ENCODE measurements at places on chromosomes 1 and 21.
A peak's percentile ranks its signal among the peaks of the same experiment; 100 is the strongest.

- DNase-seq = no peak
Observed at GRCh38 chr1:80989455-80989854, 811.3 kb upstream of the ADGRL2 start.

GRCh38 chr1:78224861-78225552 lies 179.2 kb downstream of the GIPC2 start:
- DNase-seq = no peak

DNA sequence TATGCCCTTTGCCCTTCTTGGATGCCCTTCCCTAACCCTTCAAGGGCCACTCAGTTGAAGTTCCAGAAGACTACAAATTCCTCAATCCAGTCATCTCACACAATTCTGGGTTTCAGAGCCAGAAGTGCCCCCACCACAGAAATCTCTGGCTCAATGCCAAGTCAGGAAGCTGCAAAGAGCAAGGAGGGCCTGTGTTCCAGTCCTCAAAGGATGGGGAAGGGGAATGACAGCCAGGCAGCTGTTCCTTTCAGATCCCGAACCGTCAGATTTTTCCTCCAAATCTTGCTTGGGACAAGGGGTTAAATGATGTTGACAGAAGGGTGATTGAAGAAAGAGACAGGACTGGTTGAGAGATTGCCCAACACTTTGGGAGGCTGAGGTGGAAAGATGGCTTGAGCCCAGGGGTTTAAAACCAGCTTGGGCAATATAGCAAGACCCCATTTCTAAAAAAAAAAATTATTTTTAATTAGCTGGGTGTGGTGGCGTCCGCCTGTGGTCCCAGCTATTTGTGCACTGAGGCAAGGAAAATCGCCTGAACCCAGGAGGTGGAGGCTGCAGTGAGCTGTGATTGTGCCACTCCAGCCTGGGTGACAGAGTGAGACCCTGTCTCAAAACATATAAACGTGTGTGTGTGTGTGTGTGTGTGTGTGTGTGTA lies 716 bp upstream of the HPDL start:
- no peak for DNase-seq

- DNase-seq = peak; percentile 52
Observed at GRCh38 chr1:112803906-112804762, 89.0 kb upstream of the PPM1J start.

GRCh38 chr1:168235548-168235885 lies 9.7 kb downstream of the SFT2D2 start:
- no peak for DNase-seq

GRCh38 chr21:14591377-14591776 lies 45.3 kb upstream of the SAMSN1 start:
- no peak for DNase-seq

DNA sequence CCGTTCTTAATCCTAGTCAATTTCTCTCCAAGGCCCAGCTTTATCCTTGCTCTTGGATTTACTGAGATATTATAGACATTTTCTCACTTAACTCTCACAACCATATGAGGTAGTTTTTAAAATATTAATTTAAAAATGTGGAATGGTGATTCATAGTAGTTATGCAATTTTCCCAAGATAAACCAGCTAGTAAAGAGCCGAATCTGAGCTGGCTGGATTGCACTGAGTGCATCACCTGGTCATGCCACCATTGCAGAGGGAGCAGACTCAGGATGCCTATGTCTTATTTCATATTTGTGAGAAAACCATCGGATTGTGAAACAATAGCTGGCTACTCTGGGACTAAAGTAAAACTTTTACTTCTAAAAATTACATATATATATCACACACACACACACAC lies 494.0 kb downstream of the KCNT2 start:
- DNase-seq = no peak

GRCh38 chr1:232593717-232594502 lies 36.0 kb downstream of the SIPA1L2 start:
- DNase-seq = no peak

DNA sequence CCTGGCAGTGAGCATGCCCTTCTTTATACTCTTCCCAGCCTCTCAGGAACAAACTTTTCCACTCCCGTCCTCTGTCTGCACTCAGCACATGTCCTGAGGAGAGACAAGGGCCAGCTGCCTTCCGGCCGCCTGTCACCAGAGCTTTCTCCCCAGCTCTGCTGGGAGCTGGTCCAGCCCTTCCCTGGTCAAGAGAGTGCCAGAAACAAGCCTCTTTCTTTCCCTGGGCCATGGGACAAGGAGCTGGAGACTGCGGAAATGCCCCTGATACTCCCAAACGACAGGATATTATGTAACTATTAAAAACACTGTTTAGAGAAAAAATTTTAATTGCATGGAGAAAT lies 10.4 kb downstream of the LAMB3 start:
- DNase-seq = no peak

All from GM12891 (cell line).